ENCODE measurements at places on chromosomes 4 and X.

DNA sequence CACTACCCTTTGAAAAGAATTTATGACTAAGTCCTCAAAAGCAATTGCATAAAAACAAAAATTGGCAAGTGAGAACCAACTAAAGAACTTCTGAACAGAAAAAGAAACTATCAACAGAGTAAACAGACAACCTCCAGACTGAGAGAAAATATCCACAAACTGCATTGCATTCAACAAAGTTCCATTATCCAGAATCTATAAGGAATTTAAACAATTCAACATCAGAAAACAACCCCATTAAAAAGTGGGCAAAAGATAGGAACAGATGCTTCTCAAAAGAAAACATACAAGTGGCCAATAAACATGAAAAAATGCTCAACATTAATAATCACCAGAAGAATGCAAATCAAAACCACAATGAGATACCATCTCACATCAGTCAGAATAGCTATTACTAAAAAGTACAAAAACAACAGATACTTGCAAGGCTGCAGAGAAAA is 130.2 kb downstream of the GASK1B start:
- no peak for DNase-seq

GRCh38 chr4:139584784-139585183 is 28.8 kb upstream of the SETD7 start:
- no peak for DNase-seq

- no peak for DNase-seq
Measured at GRCh38 chr4:42344309-42344708, 53.0 kb upstream of the SHISA3 start.

GRCh38 chrX:53031380-53031779 is 17.2 kb upstream of the GPR173 start:
- DNase-seq = no peak

DNA sequence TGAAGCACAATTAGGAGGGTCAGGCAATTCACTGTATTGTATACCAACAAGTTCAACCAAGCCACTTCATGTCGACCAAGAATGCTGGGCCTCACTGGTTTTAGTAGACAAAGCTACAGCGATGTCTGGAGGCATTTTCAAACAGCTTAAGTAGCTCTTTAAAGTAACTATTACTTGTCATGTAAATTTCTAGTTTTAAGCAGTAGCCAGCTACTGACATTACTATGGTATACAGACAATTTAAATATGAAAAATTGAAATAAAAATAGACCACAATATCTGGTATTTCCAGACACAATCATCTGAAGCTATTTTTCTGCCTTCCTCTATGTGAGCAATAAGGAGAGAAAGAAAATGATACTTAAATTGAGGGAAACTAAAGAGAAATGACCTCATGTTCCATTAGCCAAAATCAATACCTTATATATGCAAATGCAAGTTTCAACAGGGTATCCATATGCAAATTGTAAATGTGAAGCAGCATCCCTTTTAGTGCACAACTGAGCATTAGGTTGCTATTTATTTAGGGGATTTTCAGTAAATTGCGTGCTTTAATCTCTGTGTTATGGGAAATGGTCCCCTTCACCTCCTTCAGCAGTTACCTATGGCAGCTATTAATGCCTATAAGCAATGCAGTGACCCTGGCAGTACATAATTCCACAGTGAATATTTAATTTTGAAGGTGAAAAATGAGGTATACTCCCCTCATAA is 119.5 kb downstream of the GPC3 start:
- no peak for DNase-seq

- no peak for DNase-seq
Measured at GRCh38 chr4:87620491-87620890, 12.2 kb downstream of the DSPP start.
